ENCODE measurements at places on chromosomes 1 and 21.
A peak's percentile ranks its signal among the peaks of the same experiment; 100 is the strongest.

DNA sequence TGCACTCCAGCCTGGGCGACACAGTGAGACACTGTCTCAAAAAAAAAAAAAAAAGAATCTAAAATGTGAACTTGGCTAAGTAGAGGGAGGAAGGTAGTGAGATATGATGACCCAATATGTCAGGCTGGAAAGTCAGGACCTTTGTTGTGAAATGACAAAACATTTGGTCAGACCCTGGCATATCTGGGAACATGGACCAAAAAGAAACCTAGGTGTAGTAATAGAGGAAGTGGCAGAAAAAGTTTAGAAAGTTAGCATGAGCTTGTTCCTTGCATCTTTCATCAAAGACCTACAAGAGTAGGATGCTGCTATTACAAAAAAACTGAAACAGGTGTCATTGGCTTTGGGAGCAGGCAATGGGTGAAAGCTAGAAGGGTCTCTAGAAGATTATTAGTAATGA is 7.3 kb upstream of the S100A3 start:
- DNase-seq, result no peak

GRCh38 chr1:69587391-69587790 is 19.7 kb downstream of the LRRC7 start:
- DNase-seq, result no peak

GRCh38 chr1:1059494-1060280 is 14.4 kb downstream of the RNF223 start:
- peak; percentile 47 for DNase-seq

DNA sequence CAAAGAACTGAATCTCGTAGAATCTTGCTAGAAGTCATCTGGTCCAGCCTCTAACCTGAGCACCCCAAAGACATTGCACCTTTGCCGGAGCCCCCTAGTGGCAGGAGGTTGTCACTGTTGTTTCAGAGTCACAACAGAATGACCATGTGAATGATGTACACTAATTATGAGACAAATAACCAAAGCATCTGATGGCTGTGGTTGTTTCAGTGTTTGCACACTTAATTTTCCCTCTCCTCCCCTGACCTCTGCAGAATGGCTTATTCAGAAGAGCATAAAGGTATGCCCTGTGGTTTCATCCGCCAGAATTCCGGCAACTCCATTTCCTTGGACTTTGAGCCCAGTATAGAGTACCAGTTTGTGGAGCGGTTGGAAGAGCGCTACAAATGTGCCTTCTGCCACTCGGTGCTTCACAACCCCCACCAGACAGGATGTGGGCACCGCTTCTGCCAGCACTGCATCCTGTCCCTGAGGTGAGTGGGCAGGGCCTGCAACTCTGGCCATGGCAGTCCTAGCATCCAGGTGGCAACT is 26.4 kb downstream of the TRAF5 start:
- no peak for DNase-seq

DNA sequence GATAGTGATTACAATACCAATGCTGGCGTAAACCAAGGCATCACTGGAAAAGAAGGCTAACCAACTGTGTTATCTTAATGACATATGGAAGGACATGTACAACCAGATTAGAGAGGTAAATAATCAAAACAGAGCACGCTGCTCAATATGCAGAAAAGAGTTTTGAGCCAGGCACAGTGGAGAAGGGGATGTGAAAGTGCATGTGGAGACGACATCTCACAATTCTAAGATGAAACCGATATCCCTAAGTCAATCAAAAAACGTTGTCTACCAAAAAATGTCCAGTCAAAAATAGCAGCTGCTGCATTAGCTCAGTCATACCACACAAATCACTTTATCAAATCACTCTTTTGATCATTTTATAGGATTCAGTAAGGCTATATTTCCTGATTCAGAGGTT is 116.3 kb upstream of the OLIG2 start:
- no peak for DNase-seq

DNA sequence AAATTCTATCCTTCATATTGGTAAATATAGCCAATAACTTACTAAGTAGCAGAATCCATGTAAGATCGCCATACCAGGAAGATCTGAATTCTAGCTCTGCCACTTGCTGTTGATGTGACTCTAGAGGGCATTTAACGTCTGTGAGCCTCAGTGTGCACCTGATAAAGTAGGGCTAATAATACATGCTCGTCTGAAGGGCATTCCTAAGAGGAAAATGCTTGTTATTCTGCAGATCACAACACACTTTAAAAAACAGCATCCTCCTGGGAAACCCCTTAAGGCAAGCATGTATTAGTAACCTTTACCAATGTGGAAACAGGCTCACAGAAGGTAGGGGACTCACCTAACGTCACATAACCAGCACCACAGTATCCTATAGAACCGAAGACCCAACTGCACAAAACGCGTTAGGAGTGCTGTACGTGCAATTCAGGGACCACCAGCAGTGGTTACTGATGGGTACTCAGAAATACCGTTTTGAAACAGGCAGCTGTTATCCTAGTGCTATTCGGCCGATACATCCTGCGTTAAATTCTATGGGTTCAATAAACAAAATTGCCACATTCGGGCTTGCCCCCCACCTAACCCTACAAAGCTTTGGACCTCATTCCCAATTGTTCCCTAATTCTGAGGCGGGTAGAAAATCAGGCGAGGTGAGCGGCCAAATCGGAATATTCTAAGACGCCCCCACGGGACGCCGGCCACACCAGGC is 758 bp downstream of the DEPDC1 start:
- DNase-seq, result no peak

- peak; percentile 13 for DNase-seq
Measured at GRCh38 chr1:158516966-158517365, 37.2 kb downstream of the OR6Y1 start.

DNA sequence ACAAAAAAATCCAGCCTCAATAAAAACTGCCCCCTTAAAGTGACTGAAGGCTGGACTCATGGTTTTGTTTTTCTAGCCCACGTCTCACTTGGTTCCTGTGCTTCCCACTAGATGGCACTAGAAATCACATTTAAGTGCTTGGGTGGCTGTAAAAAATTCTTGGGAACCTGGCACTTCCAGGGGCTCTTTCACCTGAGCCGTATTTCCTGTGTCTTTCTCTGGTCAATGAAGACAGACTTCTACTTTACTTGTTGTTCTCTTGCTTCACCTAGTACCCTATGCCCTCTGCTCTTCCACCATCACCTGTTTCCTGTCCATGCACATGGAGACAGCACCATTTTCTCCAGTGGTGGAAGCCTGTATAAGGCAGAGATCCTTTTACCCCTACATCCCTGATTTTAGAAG is 20.0 kb downstream of the METTL13 start:
- peak; percentile 51 for DNase-seq

- DNase-seq, result no peak
Measured at GRCh38 chr21:36887963-36888362, 78.5 kb downstream of the HLCS start.

GRCh38 chr1:161473348-161473747 is 31.9 kb upstream of the FCGR2A start:
- DNase-seq, result no peak

- no peak for DNase-seq
Measured at GRCh38 chr1:2232255-2232915, 4.3 kb downstream of the SKI start.

GRCh38 chr1:95071539-95071938 is 1.2 kb downstream of the ALG14 start:
- no peak for DNase-seq

DNA sequence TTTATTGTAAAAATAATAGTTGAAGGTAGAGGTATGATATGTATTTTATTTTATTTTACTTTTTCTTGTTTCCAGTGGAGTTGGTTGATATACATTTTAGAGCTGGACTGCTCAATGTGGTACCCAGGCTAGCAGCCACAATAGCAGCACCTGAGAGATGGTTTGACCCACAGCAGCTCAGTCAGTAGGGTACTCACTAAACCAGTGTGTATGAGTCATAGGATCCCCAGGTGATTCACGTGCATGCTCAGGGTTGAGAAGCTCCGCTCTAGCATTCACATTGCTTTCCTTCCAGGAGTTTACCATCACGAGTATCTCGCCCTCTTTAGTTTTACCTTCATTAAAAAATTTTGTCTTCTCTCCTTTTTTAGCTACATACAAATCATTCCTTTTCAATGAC is 96.0 kb upstream of the PAXBP1 start:
- no peak for DNase-seq

DNA sequence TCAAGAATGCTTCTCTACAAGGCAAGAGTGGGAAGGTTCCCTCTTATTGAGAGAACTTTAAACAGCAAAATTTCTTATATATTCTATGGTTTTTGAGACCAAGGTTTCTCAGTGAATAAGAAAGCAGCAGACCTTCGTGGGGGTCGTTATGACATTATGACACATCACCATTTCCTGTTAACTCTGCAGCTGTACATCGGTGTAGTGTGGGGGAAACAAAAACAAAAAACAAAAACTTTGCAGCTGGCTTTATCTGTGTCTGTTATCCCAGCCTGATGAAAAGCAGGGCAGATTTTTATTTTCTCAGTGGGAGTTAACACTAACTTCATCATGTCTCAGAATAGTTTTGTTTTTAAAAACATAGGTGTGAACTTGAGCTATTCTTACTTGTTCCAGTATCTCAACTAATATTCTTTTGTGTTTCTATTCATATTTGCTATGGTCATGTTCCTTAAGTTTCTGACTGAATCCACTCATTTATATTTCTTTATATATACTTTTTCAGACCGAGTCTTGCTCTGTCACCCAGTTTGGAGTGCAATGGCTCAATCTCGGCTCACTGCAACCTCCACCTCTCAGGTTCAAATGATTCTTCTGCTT is 2.1 kb downstream of the SDE2 start:
- no peak for DNase-seq

GRCh38 chr1:36366091-36366661 is 19.5 kb downstream of the STK40 start:
- peak; percentile 62 for DNase-seq

- DNase-seq, result peak; percentile 47
Measured at GRCh38 chr1:9689011-9689706, 37.6 kb downstream of the PIK3CD start.

- DNase-seq, result peak; percentile 18
Measured at GRCh38 chr1:158527190-158527815, 26.9 kb downstream of the OR6Y1 start.

DNA sequence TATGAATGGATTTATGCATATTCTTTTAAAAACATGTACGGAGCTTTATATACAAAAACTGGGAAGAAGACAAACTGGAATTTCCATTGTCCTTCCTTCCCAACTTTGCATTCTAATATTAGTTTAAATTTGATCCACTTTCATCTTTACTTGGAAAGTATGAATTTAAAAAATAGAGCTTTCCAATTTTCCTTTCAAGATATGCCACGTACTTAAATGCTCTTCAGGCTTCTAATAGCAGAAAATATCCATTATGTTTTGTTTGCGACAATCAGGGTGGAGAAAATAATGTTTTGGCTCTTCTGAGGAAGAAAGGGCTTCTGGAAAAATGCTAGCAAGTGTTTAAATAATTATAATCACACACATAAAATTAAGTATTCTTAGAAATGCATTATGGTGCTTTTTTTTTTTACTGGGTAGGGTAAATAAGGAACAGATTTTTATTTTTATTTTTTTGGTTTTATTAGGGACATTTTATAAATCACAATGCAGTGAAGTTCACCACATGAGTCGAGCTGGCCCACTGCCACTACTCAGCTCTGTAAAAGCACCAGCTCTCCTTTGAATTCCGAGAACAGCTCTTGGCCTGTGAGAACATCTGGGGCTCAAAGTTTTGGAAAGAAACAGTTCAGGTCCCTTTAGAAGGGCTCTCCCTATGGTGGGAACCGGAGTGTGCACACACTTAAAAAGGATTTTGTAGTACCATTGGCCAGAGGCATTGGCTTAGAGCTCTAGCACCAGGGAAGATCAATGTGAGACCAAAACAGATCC is 287.4 kb upstream of the LYPLAL1 start:
- DNase-seq, result peak; percentile 22

GRCh38 chr21:36504067-36505058 is 24.4 kb upstream of the CLDN14 start:
- DNase-seq, result peak; percentile 47

DNA sequence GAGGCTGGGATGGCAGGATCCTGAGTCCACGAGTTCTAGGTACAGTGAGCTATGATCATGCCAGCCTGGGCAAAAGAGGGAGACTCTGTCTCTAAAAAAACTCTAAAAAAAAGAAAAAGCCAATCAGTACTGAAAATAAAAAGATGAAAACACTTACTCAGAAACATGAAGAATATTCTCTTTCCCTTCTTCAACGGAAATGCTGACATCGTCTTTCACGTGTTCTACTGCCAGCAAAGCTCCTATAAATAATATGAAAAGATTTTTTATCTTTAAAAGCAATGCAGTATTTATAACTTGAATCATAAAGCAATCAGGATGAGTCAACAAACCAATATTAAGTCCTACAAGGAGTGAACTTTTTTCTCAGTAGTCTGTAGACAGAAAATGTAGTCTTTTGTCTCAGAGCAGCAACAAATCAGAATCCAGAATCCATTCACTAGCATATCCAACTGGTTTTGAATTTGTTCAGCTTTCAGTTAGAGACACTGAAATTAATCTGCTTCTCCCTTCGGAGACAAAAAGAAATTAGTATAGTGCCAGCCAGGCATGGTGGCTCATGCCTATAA is 6.2 kb downstream of the EPRS1 start:
- DNase-seq, result no peak

- DNase-seq, result no peak
Measured at GRCh38 chr1:223189903-223190724, 47.1 kb upstream of the TLR5 start.

- no peak for DNase-seq
Measured at GRCh38 chr1:44688760-44689446, 14.4 kb downstream of the ARMH1 start.

- DNase-seq, result no peak
Measured at GRCh38 chr1:235841938-235842545, 24.7 kb downstream of the LYST start.

DNA sequence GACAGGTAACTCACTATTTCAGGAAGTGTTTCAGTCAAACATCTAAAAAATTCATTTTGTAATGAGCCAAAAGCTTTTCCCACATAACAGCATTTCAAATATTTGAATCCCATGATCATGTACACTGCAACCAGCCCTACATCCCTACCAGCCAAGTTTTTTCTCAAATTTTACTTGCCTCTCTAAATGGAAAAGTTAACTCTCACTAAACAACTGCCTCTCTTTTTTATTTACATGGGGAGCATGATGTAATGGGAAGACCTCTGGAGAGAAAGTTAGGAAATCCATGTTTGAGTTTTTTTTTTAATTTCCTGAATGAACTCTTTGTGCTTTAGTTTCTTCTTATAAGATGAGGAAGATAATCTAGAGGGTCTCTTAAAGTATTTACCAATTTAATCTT is 70.5 kb downstream of the TTLL7 start:
- no peak for DNase-seq

GRCh38 chr1:115118611-115119010 is 29.3 kb upstream of the TSPAN2 start:
- no peak for DNase-seq

GRCh38 chr1:46008585-46008984 is 123.8 kb downstream of the PIK3R3 start:
- DNase-seq, result no peak

DNA sequence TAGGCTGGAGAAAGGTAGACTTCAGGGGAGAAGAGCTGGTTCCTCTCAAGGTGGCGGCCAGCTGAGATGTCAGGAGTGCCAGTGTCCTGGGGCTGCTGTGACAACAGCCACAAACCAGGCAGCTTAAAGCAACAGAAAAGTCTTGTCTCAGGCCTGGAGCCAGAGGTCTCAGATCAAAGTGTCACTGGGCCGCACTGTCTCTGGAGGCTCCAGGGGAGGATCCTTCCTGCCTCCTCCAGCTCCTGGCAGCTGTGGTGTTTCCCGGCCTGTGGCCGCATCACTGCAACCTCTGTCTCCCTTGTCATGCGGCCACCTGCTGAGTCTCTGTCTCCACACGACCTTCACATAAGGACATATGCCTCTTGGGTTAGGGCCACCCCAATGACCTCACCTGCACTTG is 24.4 kb upstream of the TSPEAR start:
- DNase-seq, result no peak

GRCh38 chr1:87830432-87830978 is 501.8 kb downstream of the LMO4 start:
- no peak for DNase-seq
